NCI-H2107 (cell line): ENCODE measurements at places on chromosomes 16 and 17.

DNA sequence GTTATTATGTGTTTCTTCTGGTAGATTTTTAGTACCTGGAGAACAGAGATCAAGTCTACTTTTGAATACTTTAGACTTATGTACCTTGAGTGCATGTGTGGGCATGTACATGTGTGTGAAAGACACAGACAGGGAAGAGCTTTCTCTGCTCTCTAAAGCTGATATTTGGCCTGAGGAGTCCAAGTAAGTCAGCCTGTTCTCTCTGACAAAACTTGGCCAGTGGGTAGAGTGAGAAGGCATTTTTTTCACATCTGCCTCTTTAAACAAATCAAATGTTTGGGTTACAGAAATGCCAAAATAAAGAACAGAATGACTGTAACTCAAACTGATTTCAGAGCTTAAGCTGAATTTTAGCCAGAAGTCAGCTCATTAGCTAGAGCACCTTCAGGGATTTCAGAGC is 309.7 kb upstream of the DYNLRB2 start:
- DNase-seq, result no peak

GRCh38 chr16:88667461-88667860 is 4.6 kb upstream of the MVD start:
- no peak for DNase-seq

DNA sequence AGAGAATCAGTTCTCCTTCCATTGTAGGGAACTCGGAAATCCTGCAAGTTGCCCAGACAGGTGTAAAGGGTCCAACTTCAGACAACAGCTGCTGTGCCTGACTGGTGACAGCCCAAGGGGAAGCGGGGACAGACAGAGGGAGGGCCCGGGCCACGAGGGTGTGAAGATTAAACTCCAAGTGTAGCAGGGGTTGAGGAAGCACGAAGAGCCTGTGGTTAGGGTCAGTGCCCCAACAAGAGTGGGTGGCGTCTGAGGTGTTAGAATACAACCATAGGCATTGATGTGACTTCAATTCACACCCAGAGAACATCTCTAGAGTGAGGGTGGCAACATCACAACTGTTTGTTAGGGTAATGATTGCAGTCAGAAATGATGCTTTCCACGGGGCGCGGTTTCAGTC is 39.1 kb downstream of the ASPA start:
- DNase-seq, result no peak

DNA sequence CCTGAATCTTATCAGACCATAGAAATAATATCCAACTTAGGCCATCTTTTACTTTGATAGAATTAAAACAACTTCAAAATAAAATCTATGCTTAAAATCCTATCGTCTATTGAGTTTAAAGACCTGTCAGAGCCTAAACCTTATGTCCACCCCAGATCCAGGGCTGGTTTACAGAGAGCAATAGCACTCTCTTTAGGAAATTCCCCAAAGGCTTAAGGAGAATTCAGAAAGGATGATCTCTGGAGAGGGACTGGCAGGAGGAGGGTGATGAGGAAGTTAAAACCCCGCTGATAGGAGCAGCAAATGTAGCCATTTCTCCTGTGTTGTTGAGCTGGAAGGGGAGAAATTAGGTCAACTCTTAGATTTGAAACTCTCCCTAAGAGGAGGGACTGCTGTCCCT is 175.3 kb downstream of the HS3ST4 start:
- DNase-seq, result no peak

DNA sequence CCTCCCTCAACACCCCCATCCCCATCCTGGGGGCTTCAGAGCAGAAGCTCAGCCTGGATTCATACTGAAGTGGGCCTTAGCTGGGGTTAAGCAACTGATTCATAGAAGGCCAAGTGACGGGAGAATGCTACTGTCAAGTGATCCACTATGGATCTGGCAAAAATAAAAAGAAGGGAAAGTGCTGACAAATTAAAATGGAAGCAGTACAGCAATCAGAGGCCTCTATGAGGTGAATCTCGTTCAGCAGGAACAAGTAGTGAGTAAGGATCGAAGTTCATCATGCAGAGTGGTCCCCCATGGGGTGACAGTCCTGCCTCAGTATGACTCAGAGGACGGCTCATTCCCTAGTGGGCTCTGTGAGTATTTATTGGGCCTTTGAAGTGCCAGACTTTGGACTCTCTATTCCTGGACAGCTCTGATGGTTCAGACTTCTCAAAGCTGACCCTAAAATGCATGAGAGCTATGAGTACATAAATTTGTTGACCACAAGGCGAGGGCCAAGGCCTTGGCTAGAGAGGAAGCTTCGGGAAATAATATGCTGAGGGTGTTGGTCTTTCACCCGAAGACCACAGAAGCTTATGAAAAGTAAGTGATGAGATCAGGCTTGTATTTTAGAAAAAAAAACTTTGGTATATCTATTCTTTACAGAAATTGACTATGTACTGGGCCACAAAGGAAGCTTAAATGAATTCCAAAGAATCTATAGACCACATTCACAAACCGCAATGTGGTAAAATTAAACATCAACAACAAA is 5.3 kb upstream of the NSMCE1 start:
- DNase-seq, result no peak
